Stimulated activated CD4-positive, alpha-beta T cell treated with anti-CD3 and anti-CD28 coated beads, Interleukin-15, amount 100 ng/mL, for 1 hour (primary cell): ENCODE measurements at places on chromosomes 6 and 20.

DNA sequence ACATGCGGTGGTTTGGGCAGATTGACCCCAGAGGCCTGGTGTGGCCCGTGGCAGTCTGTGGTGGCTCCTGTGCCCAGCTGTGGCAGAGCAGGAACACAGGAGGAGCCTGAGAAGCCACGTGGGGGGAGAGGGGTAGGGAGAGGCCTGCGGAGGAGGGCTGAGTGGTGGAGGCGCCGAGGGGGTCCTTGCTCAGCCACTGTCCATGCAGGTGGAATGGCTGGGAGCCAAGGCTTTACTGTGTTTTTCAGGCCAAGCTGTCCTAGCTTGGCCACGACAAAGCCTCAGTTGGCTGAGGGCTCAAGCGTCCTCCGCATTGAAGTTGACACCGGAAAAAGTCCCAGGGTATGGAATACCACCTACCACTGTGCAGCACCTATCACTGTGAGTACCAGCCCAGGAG, 107.0 kb downstream of the VEGFA start:
- DNase-seq = no peak

DNA sequence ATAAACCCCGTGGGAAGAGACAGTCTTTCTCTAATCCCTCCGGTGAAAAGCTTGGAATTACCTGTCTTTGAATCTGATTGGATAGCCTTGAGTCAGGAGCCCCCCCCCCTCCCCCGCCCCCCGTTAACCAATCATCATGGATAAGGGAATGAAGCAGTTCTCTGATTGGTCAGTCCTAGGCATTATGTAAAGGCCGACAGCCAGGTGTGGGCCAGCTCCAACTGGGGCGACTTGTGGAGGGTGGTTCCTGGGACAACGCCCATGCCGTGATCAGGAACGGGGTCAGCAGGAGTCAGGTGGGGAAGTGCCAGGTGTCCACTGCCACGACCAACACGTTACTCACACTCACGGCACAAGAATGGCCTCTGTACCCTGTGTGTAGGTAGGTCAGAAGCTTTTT, 406.8 kb upstream of the SULF2 start:
- no peak for DNase-seq

- DNase-seq = no peak
Measured at GRCh38 chr20:57650756-57651483, 30.7 kb upstream of the ZBP1 start.

- DNase-seq = no peak
Measured at GRCh38 chr6:33694977-33695376, 16.5 kb downstream of the UQCC2 start.

GRCh38 chr6:147311218-147311617, 107.0 kb downstream of the STXBP5 start:
- no peak for DNase-seq

GRCh38 chr20:47785311-47785853, at the start of gene SULF2:
Gene SULF2, minus strand, starts transcription at chr20:47785481. Its CDS starts 28,118 bp downstream, at chr20:47757363.
- DNase-seq = no peak

GRCh38 chr20:15895126-15895525, 678.1 kb downstream of the KIF16B start:
- no peak for DNase-seq

GRCh38 chr6:148530394-148530953, 187.8 kb downstream of the SASH1 start:
- DNase-seq = no peak

DNA sequence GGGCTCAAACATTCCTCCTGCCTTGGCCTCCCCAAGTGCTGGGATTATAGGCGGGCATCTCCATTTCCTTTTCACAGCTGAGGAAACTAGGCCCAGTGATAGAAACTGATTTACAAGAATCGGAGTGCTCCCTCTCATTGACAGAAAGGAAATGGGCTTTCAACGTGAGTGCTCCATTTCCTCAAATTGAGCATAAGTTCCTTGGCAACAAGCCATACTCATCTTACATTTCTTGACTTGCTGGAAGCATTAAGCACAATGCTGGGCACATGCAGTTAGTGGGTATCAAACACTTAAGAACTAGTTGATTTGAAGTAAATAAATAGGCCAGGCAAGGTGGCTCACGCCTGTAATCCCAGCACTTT, 54.7 kb downstream of the FGD2 start:
- DNase-seq = no peak

DNA sequence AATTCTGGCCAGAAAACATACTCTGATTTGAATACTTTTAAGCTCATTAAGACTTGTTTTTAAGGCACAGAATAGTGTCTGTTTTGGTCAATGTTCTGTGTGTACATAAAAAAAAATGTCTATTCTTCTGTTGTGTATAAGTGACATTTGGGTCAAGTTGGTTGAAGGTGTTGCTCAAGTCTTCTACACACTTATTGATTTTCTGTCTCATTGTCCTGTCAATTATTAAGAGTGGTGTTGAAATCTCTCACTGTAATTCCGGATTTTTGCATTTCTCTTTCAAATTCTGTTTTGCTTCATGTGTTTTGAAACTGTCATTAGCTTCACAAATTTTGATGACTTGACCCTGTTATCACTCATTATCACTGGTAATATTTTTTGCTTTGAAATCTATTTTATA, 37.5 kb upstream of the EPM2A start:
- DNase-seq = no peak

GRCh38 chr6:80446454-80447045, 340.1 kb downstream of the BCKDHB start:
- DNase-seq = no peak

DNA sequence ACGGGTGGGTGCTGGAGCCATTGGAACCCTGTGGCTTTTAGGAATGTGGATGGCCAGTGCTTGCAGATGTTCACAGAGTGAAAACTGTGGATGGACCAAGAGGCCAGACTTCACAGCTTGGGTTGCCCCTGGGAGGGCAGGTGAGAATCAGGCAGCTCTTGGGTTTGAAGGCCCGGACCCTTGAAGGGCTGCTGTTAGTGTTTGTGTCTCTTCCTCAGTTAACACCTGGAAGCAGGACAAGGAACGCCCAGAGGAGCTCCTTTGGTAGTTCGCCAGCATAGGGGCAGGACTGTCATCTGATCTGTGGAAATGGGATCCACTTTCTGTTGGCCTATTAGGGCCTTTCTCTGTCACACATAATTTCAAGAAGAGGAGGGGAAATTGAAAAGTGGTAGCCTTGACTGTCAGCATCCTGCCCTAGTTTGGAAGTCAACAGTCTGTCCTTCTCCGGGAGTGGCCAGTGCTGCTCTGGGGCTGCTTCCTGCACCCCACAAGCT, 43.6 kb downstream of the RIOK1 start:
- DNase-seq = no peak

DNA sequence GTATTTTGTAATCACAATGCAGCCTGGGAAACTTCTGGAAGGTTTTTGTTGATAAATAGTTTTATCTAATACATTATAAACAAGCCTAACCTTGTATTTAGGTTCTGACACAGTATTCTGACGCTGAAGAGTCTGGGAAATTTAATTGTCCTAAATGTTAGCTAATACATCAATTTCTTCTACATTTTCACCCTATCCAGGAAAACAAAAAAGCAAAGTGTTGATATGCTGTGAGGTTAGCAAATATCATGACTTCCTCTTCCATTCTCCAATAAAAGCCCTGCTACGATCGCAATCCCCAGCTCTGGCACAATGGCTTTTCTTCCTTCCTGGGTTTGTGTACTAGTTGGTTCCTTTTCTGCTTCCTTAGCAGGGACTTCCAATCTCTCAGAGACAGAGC, at the start of gene C6orf58:
Gene C6orf58 (plus strand): TSS at position 301 of the 400 bp plus-strand sequence. CDS start 12 bp downstream, at position 313.
- DNase-seq = no peak

DNA sequence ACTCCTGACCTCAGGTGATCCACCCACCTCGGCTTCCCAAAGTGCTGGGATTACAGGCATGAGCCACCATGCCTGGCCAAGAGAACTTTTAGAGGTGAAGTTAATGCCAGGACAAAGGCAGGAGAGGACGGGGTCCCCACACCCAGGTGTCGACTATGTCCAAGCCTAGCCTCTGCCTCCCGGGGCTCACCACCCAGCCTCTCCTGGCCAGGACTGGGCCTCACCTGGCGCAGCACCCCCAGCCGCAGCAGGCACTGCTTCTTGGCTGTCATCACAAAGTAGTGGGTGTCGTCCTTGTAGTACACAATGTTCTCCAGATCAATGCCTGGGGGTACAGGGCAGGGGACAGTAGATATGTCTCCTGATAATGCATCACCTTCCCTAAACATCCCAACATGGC, 4.2 kb downstream of the MICAL1 start:
- no peak for DNase-seq

- no peak for DNase-seq
Measured at GRCh38 chr6:128743974-128744765, 138.8 kb upstream of the LAMA2 start.

DNA sequence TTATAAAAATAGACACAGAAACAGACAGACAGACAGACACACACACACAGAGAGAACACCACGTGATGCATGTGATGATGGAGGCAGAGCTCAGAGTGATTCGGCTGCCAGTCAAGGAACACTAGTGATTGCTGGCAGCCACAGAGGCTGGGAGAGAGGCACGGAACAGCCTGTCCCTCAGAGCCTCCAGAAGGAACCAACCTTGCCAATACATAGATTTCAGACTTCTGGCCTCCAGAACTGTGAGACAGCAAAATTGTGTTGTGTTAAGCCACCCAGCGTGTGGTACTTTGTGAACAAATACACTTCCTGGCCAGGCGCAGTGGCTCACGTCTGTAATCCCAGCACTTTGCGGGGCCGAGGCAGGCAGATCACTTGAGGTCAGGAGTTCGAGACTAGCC, 9.5 kb upstream of the PARD6B start:
- DNase-seq = no peak

DNA sequence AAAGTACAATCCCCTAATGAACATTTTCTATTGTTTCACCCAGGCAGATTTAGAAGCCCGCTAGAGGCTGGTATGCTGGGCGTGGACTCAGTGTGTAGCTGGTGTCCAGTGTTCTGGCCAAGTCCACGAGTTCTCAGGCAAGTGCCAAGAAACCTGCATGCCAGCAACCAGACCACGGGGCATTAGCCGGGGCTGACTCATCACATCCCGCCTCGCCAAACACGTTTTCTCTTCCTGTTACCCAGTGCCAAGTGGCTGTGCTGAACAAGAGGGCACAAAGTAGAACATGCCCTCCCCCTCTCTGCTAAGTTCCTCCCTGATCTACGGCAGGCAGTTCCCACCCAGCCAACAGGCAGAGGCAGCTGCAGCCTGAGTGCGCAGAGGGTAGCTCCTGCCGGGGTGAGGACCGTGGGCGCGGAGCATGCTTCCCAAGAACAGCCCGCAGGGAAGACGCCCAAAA, 29.6 kb downstream of the RAMACL start:
- DNase-seq = no peak

GRCh38 chr20:34114809-34115208, 2.8 kb upstream of the EIF2S2 start:
- DNase-seq = no peak

DNA sequence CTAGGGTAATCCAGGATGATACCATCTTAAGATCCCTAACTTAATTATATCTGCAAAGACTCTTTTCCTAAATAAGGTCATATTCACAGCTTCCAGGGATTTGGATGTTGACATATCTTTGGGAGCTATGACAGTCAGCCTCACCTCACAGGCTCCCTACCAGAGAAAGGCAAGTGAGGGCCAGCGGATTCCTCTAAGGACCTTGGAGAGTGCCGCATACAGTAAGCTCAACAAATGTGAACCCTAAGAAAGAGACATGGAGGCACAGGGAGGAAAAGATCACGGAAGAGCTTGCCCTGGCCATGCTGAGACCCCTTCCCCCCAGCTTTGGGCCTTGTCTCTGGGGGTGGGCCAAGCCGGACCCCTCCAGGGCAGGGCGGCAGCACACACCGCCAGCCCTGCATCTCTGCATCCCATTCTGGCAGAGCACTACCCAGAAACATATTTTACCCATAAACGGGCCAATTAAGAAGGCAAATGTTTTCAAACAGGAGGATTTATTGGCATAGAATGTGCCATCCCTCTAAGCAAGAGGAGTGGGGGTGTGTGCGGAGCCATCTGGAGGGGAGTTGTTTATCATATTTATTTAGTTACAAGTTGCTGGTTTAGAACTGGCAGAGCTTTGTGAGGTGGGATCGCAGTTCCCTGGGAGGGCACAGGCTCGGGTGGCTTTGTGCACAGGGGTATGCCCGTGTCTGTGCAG, 55.4 kb downstream of the CHMP4B start:
- DNase-seq = no peak

DNA sequence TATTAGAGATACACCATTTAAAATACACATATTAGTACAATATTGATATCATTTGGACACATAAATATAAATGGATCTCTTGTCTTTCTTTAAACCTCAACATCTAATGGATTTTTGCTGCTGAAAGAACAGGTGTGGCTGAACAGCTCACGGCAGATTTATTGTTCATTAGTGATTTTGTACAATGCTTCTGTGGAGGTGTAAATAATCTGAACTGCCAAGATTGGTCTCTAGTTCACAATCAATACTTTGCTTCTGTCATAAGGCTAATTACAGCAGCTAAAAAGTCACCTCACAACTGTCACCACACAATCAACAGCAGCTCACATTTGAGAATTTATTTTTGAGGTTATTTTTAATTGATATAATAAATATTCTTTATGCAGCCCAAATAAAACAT, 162.0 kb upstream of the SIM1 start:
- DNase-seq = no peak

DNA sequence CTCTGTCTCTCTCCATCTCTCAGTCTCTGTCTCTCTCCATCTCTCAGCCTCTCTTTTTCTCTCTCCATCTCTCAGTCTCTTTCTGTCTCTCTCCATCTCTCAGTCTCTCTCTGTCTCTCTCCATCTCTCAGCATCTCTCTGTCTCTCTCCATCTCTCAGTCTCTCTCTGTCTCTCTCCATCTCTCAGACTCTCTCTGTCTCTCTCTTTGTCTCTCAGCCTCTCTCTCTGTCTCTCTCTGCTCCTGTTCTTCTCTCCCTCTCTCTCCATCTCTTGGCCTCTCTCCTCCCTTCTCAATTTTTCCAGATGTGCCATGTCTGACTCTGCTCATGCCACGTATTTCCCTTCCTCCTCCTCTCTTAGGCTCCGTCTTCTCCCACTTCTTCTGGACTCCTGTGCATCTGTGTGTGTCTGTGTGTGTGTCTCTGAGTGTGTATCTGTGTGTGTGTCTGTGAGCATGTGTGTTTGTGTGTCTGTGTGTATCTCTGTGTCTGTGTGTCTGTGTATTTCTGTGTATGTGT, 72.7 kb downstream of the SRC start:
- DNase-seq = no peak
